ENCODE measurements at places on chromosomes 4 and X. TPM values are rescaled to one million over a fixed set of nuclear protein-coding genes. Genes with fewer than 3 reads are reported as not detected.

GRCh38 chr4:186015212-186015817, 53.6 kb upstream of the TLR3 start:
- DNase-seq: no peak

DNA sequence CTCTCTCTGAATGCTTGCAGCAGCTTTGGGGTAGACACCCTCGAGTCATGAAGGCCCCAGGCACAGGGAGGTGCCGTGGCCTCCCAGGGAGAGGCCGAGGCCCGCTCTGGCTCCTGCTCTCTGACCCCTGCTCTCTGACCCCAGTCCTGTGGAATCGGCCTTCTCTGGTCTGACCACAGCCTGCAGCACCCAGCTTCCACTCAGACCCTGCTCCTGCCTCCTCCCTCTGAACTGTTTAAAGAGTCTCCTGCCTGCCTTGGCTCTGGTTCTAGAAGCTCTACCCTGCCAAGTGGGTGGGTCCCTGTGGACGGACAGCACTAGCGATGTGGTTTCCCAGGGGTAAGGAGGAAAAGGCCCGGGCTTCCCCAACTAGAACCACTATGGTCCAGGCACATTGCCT, 78.2 kb upstream of the TMEM150C start:
- no peak for DNase-seq

DNA sequence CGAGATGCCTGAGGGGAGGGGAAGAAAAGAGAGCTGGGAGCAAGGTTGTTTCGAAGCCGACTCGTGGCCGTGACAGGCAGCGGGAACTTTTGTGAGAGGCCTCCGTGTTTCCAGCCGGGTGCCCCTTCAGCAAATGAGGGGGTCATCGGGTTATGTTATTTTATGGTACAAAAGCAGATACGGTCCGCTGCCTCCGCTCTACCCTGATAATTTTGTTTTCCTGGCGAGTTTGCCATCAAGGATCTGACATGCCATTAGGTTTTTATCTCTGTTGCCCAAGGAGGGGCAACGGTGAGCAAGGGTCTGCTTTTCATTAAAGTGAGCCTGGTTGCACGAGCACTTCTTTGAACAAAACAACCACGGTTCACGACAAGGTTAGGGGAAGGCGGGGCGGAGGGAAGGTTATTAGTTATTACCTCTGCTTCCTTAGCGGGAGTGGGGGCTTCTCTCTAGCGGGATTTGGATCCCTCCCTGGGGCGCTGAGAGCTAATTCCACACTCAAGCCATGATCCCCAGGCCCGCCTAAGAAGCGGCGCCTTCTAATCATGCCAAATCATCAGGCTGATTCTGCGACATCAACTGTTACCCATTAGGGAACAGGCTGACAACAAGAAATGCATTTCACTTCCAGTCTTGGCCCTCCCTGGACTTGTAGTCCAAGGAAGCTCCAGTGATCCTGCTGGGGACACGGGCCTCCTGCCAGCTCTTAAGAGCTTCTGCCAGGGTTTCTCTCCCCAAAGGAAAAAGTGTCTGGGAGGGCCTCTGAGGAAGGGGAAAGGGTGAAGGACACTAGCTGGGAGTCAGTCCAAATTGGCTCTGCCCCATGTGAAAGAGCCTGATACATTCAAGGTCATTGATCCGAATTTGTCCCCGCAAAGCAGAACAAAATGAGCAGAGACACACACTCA, 617.7 kb downstream of the MID1IP1 start:
- DNase-seq: no peak

GRCh38 chr4:16000708-16001483, 37.9 kb upstream of the FGFBP2 start:
- DNase-seq: no peak

- DNase-seq: no peak
Measured at GRCh38 chrX:121356850-121357171, 309.4 kb downstream of the GLUD2 start.

DNA sequence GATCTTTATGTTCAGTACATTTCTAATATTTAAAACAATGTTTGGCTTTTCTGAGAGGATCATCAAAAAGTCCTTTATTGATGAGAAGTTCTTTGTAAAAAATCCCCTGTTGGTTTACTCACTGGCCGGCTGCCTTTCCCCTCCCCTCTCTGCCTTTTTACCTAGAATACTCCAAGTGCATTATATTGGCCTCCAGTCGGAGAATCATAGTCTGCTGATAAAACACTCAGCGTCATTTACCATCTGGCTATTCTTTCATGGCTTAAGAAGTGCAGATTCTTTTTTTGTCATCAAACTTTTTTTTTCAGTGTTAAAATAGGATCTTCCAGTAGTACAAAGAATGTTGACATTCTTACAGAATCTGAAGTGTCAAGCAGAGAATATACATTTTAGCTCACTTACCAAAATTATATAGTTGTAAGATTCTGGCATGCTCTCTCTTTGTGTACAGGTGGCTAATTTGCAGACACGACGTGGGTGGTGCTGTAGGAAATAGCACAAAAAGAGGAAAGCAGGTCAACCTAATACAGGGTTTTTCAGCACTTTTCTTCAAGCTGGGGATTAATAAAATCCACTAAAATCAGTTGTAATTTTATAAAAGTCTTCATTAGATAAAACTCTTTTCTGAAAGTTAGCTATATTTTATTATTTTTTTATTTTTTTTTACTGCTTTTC, 731.8 kb downstream of the KCTD8 start:
- DNase-seq: no peak

GRCh38 chr4:118772081-118772766, 63.7 kb downstream of the SEC24D start:
- DNase-seq: no peak

GRCh38 chrX:70452143-70452733, 7.6 kb downstream of the DLG3 start:
- no peak for DNase-seq

DNA sequence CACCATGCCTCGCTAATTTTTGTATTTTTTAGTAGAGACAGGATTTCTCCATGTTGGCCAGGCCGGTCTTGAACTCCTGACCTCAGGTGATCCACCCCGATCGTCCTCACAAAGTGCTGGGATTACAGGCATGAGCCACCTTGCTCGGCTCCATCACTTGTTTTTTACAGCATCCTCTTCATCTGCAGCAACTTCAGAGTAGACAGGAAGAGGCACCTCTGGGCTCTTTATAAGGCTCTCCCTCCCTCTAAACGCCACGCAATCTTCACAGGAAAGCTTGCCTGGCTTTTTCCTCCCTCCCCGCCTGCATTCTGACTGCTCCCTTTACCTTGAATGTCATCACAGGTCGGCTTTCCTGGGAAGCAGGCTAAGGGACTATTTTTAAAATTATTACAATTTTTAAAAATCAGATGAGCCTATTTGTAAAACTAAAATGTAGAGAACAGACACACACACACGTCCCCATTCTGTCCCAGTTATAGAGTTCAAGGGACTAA, 111.5 kb upstream of the LDB2 start:
- DNase-seq: no peak

- no peak for DNase-seq
Measured at GRCh38 chr4:121073672-121074381, 1.5 kb upstream of the NDNF start.

DNA sequence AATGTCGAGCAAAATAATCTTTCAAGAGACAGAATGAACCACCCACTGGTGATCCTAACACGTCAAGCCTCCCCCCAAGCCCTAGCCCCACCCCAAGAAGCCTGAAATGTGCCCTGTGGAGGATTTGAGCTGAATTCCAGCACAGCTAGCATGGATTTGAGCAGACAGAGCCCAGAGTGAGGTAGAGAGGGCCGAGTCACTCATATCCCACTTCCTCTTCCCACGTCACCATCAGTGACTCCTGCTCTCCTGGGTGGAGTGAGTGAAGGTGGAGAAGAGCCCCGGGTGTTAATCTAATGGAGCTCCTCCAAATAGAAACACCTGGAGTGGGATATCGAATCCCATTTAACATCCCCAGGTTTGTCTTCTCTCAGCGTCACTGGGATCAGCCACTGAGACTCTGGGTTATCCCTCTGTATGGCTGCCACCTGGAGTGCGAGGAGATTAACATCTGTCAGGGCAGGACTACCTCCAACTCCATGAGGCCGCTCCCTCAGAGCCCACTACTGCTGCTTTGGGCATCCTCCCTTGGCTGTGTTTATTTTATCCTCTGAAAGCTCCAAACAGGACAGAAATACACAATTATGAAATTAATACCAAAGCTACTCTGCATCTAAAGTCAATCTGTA, 136.6 kb downstream of the NWD2 start:
- no peak for DNase-seq

DNA sequence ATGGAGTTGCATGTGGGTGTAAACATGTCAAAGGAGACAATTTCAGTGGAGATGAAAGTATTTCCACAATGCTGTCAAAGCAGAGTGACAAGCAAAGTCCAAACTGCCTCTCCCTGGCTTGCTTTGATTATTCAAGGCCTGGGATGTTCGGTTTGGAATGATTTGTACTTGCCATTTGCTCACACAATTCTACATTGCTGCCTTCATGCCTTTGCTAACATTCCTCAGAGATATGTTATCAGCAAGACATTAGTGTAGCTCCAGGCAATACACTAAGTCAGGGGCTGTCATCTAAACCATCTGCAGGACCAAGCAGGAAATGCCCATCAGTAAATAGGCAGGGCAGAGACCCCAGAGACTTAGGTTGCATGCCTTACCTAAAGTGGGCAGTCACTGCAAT, 79.6 kb upstream of the C1QTNF7 start:
- DNase-seq: no peak

- DNase-seq: no peak
Measured at GRCh38 chrX:155070663-155070974, 317 bp downstream of the CMC4 start.

DNA sequence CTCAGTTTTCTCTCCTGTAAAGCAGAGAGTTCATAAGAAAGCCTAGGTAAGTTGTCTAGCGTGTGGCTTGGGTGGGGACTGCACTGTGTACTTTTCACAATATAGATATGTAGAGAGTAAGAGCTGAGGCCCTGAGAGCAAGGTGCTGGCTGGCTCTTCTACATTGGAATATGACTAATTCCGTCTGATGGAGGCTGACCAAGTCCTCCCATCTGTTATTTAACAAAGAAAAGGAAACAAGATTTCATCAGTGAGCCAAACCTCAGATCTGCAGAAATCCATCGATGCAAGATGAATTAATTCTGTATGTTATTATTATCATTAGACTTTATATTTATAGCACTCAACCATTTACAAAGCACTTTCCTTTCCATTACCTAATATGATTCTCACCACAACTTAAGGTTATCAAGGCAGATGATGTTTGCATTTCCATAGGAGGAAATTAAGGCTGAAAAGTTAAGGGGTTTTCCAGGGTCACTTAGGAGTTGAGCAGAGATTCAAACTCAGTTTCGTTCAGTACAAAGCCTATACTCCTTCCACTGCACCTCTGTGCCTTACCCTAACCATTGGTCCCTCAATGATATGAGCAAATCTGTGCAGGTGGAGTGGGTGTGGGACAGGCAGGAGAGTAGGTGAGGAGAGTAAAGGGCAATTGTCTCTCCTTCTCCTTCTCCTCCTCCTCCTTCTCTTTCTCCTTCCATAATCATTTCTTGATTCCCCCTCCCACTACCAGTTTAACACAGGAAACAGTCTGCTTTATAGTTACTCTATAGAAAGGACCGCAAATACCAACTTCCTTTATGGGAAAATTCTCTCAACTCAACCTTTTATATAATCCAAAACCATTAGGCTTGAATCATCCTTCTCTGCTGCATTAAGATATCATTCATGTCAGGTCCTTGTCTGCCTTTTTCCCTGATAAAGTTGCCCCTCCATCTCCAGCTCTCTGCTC, 27.6 kb upstream of the SRD5A3 start:
- no peak for DNase-seq

- no peak for DNase-seq
Measured at GRCh38 chr4:110830461-110830860, 207.6 kb upstream of the PITX2 start.

GRCh38 chr4:42306221-42307109, 90.8 kb upstream of the SHISA3 start:
- DNase-seq: no peak

GRCh38 chrX:148577741-148578140, 77.3 kb downstream of the AFF2 start:
- no peak for DNase-seq

DNA sequence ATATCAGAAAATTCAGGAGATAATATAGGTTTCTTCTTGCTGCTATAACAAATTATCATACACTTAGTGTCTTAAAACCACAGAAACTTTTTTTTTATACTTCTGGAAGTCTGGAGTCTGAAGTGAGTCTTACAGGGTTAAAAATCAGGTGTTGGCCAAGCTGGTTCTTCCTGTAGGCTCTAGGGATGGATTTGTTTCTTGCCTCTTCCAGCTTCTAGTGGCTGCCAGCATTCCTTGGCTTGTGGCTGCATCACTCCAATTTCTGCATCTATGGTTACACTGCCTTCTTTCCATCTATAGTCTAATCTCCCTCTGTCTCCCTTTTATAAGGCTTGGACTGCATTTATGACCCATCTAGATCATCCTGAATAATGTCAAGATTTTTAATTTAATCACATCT, 68.7 kb downstream of the ANTXR2 start:
- DNase-seq: no peak

- no peak for DNase-seq
Measured at GRCh38 chrX:8607326-8607725, 124.6 kb downstream of the ANOS1 start.

The H2BW2 gene
- not detected for total RNA-seq

The EDA gene
- total RNA-seq: 7.2 TPM

The CDS1 gene
- 0.69 TPM for total RNA-seq

The RASSF6 gene
- total RNA-seq: 0.31 TPM

The TENM3 gene
- 47.2 TPM for total RNA-seq

The RNF212 gene
- 9.3 TPM for total RNA-seq

The MTNR1A gene
- not detected for total RNA-seq

The GATA1 gene
- not detected for total RNA-seq

The STBD1 gene
- total RNA-seq: 12.8 TPM

The CLTRN gene
- total RNA-seq: not detected

Measured in omental fat pad (tissue), 4 donors.